Right atrium auricular region (tissue), 2 donors: ENCODE measurements at places on chromosomes 1 and 21. TPM values are rescaled to one million over a fixed set of nuclear protein-coding genes. Genes with fewer than 3 reads are reported as not detected.

- no peak overlapping the region for H3K27ac ChIP-seq
- no peaks in the 10 kb centered on the region for H3K36me3 ChIP-seq
- no peak overlapping the region for H3K4me3 ChIP-seq
- no peak for DNase-seq
- H3K27me3 ChIP-seq: no peaks in the 10 kb centered on the region
Observed at GRCh38 chr21:27250366-27250765, 283.5 kb upstream of the ADAMTS5 start.

DNA sequence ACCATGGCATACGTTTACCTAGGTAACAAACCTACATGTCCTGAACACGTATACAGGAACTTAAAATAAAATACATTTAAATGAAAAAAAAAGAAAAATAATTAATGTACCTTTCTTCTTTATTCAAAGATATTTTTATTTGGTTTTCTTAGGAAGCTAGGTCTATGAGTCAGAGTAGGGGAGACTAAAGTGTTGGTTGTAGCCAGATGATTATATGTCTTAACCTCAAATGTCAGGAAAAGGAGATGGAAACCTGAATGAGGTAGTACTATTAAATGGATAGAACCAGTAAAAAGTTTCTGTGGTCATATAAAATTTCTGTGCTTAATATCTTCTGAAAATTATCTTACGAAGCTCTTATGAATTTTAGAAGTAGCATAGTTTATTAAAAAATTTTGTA, 275.8 kb downstream of the KCTD3 start:
- no peaks in the 10 kb centered on the region for H3K36me3 ChIP-seq
- no peak overlapping the region for H3K27ac ChIP-seq
- DNase-seq: no peak
- no peaks in the 10 kb centered on the region for H3K4me1 ChIP-seq
- H3K27me3 ChIP-seq: no peaks in the 10 kb centered on the region

GRCh38 chr1:79044974-79045650, 38.6 kb upstream of the ADGRL4 start:
- H3K27ac ChIP-seq: no peak overlapping the region
- no peaks in the 10 kb centered on the region for H3K4me1 ChIP-seq
- no peak for DNase-seq
- no peak overlapping the region for H3K4me3 ChIP-seq

Gene OR2M7
- total RNA-seq: not detected

Gene ETV3L
- not detected for total RNA-seq

Gene HTR6
- total RNA-seq: not detected
